Activated CD8-positive, alpha-beta memory T cell treated with anti-CD3 and anti-CD28 coated beads for 4 hours (primary cell): ENCODE measurements at places on chromosomes 12 and 14.

- DNase-seq, result no peak
Measured at GRCh38 chr12:96238336-96239047, 44.3 kb downstream of the ELK3 start.

- peak; percentile 53 for DNase-seq
Measured at GRCh38 chr12:53452159-53453077, 516 bp downstream of the PCBP2 start.

DNA sequence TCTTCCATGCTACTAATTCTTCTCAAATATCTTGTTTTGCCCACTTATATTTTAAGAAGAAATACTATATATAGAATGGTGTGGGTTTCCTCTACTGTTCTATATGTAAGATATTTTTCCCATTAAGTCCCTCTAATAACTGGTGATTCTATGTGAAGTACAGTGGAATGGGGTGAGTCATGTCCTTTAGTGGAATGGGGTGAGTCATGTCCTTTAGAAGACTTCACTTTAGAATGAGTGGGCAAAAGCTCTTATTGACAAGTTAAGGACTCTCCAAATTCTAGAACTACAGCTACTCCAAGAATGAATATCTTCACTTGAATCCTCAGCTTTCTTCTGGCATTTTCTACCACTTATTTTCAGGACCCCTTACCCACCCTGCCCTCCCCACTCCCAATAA lies 349.9 kb downstream of the ETNK1 start:
- no peak for DNase-seq

GRCh38 chr14:31927348-31927832 lies 149.7 kb upstream of the ARHGAP5 start:
- no peak for DNase-seq

DNA sequence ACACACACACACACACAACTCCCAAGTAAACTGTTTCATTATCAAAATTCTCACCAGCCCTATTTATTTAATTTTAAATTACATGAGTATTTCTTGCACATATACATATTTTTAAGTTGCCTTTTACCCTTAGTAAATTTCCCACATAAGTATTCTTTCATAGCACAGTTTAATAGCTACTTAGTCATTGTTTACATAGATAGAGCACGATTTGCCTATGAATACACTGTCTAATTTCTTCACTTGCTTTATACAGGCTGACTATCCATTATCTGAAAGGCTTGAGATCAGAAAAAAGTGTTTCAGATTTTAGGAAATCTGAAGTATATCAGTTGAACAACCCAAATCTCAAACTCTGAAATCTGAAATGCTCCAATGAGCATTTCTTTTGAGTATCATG lies 30.9 kb downstream of the NIN start:
- DNase-seq, result no peak

DNA sequence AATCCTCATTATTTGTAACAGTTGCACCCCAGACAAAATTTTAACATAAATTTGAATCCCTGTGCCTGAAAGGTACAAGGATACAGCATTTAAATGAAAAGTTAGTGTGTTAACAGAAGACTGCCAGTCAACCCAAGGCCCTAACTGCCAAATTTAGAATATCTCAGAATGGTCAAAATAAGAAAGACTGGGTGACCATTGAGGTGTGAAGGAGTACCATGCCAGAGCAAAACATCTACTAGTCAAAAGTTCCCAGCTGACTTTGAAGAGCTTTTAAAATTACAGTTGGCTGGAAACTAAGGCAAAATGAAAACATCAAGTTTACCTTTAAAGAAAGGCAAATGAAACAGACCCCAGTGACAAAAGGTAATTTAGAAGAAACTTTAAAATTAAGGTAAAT lies 18.4 kb downstream of the SAV1 start:
- DNase-seq, result no peak

- peak; percentile 55 for DNase-seq
Measured at GRCh38 chr12:111056618-111057521, 136.5 kb upstream of the MYL2 start.

- DNase-seq, result no peak
Measured at GRCh38 chr14:64604881-64605280, 55.1 kb downstream of the PPP1R36 start.

DNA sequence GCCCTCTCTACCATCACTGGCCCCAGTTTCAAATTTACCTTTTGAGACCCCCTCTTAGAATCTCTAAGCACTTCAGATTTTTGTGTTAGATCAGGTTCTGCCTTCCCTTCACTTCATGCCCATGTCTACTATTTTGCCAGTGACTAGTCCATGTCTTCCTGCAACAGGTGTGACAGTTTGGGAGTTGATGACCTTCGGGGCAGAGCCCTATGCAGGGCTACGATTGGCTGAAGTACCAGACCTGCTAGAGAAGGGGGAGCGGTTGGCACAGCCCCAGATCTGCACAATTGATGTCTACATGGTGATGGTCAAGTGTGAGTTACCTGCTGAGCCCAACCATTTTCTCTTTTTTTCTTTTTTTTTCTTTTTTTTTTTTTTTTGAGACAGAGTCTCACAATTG lies 5.8 kb upstream of the PA2G4 start:
- no peak for DNase-seq

DNA sequence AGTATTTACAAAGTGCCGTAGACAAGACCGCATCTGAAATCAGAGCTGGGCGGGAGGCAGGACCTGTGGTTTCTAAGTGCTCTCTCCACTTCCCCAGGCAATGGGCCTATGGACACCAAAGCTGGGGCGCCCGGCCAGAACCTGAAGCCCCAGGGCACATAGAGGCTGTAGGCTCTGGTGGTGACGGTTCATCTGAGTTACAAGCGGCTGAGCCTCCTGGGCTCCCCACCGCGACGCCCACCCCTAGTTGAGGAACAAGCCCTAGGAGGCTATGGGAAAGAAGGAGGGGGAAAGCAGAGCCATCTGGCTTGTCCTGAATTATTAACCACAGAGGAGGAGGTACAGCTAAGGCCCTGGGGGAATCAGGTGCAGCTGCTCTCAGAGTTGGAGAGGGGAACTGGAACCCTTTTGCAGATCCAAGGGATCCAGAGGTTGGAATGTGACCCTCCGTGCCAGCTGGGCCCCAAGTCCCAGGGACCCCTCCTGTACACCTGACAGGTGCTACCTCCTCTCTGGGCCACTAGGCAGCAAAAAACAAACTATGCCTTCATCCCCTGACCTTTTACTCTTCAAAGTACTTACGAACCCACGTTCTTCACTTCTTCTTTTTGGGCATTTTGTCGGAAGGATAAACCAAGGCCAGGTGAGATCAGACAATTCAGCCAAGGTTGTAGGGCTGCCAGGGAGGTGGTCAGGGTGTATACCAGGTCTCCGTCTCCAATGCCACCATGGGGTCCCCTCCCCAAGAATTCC lies 77.2 kb downstream of the ARL6IP4 start:
- no peak for DNase-seq

DNA sequence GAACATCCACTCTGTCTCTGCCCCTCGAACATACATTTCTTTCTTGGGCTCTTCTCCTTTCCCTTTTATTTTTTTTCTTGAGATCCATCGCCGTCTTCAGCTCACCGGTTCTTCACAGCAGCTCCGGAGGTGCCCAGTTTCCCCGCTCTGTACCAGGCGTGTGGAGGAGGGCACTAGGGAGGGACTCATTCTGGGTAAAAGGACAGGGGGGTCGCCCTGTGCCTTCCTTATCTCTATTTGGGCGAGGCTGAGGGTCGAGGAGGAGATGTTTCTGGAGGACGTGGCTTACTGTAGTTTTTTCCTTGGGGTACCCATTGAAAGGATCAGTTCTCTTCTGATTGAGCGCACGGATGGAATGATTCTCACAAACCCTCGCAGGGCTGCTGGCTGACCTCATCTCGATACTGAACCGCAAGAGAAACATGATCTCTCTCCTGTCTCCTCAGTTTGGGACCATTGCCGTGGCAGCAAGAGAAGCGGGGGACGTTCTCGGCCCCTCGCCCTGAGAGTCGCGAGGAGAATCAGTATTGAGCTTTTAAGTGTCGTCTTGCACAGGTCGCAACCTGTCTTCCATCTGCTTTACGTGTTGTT lies 386 bp downstream of the LIN52 start:
- DNase-seq, result no peak

DNA sequence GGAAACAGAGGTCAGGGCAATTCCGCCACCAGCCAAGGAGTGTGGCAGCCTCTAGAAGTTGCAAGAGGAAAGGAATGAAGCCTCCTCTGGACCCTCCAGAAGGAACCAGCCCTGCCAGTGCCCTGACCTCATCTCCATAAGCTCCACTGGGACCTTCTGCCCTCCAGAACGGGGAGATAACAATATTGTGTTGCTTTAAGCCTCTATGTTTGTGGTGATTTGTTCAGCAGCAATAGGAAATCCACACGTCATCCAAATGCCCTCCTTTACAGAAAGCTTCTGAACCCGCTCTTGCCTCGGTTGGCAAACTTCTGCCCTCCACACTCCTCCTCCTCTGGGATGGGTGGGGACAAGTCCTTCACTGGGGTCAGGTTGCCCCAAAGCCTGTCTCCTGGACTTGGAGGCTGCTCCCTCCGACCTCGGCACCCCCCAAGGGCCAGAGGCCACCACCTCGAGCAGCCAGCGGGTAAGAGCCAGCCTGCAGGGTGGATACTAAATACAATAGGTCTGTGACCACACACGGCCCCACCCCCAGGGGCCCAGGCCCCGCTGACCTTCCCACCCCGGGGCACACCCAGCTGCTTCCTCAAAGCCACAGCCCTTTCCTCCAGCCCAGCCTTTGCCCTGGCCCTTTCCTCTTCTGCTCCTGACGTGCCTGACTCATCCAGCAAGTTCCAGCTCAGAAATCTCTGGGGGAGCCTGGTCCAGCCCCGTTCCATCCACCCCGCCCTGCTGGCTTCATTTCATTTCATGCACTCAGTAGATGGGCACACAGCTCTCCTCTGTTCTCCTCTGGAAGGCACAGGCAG lies 58.7 kb upstream of the NCOR2 start:
- no peak for DNase-seq
